Stimulated activated CD4-positive, alpha-beta T cell treated with anti-CD3 and anti-CD28 coated beads, TNF-alpha, amount 100 ng/mL, for 4 hours (primary cell): ENCODE measurements at places on chromosomes 12 and 14.
A peak's percentile ranks its signal among the peaks of the same experiment; 100 is the strongest.

- DNase-seq, result peak; percentile 52
Measured at GRCh38 chr12:122946690-122947341, 19.4 kb downstream of the ABCB9 start.

DNA sequence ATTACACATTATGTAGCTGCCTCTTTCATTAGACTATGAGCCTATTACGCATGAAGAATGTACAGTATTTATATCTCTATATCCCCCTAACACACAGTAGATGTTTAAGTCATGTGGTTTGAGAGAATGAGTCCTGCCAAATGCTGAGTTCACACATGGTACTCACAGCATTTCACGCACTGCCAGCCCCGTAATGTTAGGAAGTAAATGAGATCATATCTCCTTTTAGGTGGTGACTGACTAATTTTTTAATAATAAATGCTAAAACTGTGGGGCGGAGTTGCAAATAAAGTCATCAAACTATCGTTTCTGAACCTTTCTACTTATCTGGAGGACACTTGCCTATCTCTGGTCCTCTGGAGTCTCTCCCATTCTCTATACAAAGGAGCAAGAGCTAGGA is 343.8 kb downstream of the ADAMTS20 start:
- no peak for DNase-seq

- DNase-seq, result no peak
Measured at GRCh38 chr12:1993871-1994371, 10.3 kb downstream of the DCP1B start.

- DNase-seq, result no peak
Measured at GRCh38 chr12:109553906-109554500, 19.3 kb downstream of the MMAB start.

DNA sequence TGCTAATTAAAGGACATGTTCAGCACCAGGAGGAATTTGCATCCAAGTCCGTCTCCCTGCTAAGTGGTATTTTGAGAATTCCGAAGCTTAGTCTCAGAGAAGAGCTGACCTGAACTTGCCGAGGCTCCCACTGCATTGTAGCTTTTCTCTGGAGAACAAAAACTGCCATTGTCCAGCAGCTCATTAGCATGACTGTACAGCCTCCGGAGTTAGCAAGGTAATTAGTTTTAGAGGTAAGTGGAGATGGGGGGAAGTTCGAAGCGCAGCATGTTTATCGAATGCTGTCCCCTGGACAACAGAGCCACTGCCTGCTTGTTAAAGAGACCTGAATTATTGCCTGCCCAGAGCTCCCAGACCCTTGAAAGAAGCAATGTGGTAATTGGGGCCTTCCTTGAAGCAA is 160.3 kb upstream of the PELI2 start:
- DNase-seq, result no peak

DNA sequence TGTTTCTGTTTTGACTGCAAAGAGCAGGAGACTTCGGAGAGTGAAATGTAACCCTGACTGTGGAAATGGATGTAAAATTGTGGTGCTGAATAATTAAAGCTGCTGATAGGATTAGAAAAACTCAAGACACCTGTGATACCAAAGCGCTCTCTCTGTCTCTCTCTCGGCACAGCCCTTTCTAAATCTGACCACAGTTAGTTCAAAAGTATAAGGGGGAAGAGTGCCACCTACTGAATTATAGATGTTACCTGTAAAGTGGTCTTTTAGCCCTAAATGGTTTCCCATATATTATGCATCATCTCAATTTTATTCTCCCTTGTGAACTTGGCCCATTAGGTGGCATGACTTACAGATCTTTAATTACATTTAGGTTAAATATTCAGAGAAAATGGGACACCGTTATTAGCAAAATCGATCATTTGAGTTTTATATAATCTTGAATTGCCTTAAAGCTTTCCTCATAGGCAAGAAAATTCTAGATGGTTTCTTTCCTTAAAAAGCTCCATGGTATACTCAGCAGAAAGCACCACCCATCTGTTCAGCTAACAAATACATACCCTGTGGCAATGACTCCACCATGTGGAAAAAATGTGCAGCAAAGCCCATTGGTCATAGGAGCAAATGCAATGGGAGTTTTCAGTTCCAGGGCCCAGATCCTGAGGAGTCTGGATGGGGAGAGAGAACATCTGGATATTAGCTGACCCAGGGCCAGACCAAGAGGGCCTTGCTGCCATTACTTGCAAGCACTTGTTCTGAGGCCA is 18.1 kb downstream of the RFC5 start:
- DNase-seq, result no peak

DNA sequence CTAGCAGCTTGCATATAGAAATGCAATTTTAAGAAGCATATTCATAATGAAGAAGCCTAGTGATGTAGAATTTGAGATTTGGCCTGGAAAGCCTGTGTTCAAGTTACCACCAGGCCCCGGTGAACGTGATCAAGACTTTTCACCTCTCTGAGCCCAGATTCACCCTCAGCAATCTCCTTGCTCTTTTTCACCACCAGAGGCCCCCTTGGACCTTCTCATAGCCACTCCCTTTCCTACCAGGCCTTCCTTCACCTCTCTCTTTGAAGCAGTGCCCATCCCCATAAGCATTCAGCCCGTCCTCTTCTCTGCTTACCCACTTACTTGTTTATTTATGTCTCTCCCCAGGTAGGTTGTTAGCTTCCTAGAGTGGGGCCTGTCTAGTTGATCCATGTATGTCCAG is 1280.9 kb downstream of the AACS start:
- DNase-seq, result no peak

DNA sequence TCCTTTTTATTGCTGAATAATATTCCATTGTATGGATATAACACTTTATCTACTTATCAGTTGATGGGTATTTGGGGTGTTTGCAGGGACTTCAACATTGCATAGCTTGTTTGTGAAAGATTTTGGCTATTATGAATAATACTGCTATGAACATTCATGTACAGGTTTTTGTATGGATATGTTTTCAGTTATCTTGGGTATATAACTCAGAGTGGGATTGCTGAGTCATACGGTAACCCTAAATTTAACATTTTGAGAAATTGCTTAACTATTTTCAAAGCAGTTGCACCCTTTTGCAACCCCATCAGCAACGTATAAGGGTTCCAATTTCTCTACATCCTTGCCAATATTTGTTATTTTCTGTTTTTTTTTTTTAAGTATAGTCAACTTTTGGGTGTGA is 27.3 kb upstream of the HELB start:
- no peak for DNase-seq

GRCh38 chr12:77324763-77325468 is 259.5 kb upstream of the E2F7 start:
- no peak for DNase-seq

- no peak for DNase-seq
Measured at GRCh38 chr12:106110626-106111300, 28.0 kb downstream of the NUAK1 start.

GRCh38 chr14:99729991-99730875 is 46.1 kb downstream of the CYP46A1 start:
- peak; percentile 37 for DNase-seq

DNA sequence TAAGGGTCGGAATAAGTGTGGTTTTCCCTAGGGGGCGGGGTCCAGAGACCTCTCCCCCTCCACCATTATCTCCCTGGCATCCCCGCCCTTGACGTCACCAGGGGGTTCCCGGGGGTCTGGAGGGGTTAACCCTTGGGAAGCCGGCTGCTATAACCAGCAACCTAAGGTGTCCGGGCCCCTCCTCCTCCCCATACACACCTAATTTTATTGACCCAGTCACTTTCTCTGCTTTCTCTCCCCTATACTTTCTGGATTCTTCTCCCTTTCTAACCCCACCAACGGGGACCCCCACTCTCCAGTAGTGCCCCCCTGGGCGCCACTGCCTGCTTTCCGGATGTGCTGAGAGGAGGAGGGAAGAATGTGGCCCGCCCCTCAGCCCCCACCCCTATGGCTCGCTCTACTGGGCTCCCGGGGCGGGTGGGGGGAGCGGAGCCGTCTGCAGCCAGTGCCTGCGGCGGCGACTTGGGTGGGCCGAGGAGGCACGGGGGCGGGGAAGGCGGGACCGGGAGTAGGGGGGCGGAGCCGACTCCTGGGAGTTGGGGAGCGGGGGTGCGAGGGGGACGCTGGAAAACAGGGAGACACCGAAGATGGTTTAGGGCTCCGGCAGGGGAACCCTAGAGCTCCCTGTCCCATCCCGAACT is 1.8 kb downstream of the GLI1 start:
- DNase-seq, result no peak

GRCh38 chr14:90674043-90674670 is 142.1 kb downstream of the TTC7B start:
- no peak for DNase-seq

GRCh38 chr14:36619131-36619530 is 36.7 kb upstream of the NKX2-8 start:
- DNase-seq, result no peak

DNA sequence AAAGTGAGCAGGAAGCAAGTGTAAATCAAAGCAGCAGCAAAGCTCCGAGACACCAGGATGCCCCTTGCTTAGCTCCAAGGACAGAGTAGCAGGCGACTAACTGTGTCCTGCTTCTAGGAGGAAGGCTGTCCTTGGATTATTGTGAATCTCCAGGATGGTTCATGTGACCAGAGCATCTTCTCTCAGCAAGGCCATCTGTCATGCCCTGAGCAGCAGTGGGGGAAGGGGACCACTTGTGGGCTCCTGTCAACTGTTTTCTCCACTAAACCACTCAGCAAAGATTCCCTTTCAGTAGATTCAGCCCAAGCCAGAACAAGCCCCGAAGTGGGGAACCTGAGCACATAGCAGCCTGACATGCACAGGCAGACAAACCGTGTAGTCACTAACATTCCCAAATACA is 19.4 kb downstream of the MAP3K9 start:
- no peak for DNase-seq

- DNase-seq, result no peak
Measured at GRCh38 chr14:38790916-38791315, 312.1 kb downstream of the SEC23A start.

GRCh38 chr12:83018088-83018487 is 331.4 kb downstream of the TMTC2 start:
- no peak for DNase-seq

GRCh38 chr12:65696227-65696626 is 128.1 kb upstream of the HMGA2 start:
- DNase-seq, result no peak

DNA sequence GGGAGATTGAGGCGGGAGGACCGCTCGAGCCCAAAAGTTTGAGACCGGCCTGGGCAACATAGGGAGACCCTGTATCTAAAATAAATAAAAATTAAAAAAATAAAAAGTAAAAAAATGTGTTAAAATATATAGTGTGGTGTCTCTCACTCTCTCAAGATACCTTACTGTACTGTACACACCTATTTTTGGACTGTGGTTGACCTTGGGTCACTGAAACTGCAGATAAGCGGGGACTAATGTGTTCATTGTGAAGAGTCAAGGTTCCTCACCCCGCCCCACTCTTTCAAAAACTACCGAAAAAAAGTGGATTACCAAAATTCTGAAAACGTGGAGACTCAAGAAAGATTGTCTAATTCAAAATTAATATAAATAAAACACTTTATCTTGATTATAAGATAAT is 1.0 kb upstream of the TAS2R13 start:
- no peak for DNase-seq

GRCh38 chr12:123813349-123813748 is 51.2 kb downstream of the DNAH10 start:
- DNase-seq, result no peak

DNA sequence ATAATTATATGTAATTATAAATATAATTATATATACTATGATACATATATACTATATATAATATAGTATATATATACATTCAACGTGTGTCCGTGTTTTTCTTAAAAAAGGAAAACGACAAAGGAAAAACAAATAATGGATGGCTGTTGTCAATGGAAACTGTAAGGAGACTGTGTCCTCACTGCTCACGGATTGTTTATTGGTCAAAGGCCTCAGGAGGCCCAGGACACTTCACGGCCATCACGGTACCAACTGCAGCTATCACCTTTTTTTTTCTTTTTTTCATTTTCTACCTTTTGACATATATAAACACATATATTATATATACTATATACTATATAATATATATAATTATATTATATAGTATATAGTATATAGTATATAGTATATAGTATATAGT is 113.4 kb downstream of the SPTSSA start:
- no peak for DNase-seq

GRCh38 chr14:99838639-99839134 is 45.5 kb downstream of the EML1 start:
- no peak for DNase-seq

DNA sequence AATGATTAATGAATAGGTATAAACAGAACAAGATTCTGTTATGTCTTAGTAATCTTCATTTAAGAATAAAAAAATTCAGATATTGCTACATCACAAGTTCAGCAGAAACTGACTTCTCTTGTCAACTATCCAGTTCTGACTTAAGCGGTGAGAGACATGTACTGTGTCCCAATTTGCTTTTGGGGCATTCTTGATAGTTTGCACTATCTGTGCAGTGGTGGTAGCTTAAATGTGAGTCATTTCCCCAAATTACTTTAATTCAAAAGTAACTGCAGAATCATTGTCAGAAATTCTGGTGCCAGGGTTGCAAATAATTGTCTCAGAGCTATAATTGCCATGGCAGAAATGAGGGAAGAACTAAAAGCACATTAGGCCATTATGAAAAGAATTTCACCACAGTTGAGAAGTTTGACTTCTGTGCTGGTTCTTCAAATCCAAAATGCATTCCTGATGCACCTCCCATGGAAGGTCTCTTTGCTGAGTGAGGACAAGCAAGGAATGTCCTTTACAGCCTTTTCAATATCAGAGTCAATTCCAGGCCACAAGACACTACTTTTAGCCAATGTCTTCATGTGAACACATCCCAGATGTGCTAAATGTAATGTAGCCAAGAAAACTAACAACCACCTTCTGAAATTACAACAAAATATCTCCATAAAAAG is 304.7 kb downstream of the SSPN start:
- DNase-seq, result no peak

GRCh38 chr12:46391630-46392029 is 19.1 kb upstream of the SLC38A2 start:
- DNase-seq, result no peak

- no peak for DNase-seq
Measured at GRCh38 chr12:124053851-124054250, 80.8 kb downstream of the ZNF664 start.

- no peak for DNase-seq
Measured at GRCh38 chr14:79256380-79256779, 954.9 kb downstream of the DIO2 start.

DNA sequence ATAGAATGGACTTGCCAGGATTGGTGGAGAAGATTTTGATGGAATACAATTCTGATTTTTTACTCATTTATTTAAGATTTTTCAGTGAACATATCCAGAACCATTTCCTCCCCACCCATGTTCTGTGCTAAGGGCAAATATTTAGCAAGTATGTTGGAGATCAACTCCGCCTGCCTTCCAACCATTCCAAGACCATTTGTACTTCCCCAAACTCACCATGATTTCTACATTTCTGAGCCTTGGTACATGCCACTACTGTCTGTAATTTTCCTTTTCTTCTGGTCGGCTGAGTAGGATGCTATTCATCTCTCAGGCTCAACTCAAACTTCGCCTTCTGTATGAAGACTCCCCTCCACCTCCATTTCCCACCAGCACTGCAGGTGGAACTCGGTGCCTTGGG is 150.6 kb downstream of the NTF3 start:
- DNase-seq, result no peak
